ENCODE measurements at places on chromosomes 13 and 19.

GRCh38 chr19:14772995-14773394 lies 5.4 kb downstream of the ADGRE2 start:
- no peak for DNase-seq

GRCh38 chr19:1354970-1355567 lies 28.6 kb upstream of the NDUFS7 start:
- no peak for DNase-seq

DNA sequence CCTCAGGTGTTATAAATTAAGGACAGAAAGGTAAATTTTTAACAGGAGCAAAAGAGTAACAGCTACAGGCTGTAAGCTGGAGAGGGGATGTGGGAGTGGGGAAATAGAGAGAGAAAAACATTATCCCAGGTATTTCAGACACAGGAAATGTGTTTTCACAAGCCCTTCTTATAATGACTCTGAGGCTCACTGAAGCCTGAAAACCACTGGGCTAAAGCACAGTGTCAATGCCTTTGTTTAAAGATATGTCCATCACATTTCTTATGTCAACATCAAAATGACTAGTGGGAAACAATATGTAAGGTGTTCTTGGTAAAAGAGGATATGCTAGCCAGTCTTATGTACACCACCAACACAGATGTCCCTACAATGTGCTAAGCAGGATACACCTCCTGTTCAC lies 365.9 kb downstream of the FGF14 start:
- DNase-seq, result no peak

GRCh38 chr13:93800342-93800741 lies 573.7 kb downstream of the GPC6 start:
- DNase-seq, result no peak

GRCh38 chr13:44969551-44970484 lies 19.5 kb downstream of the NUFIP1 start:
- peak; percentile 31 for DNase-seq

DNA sequence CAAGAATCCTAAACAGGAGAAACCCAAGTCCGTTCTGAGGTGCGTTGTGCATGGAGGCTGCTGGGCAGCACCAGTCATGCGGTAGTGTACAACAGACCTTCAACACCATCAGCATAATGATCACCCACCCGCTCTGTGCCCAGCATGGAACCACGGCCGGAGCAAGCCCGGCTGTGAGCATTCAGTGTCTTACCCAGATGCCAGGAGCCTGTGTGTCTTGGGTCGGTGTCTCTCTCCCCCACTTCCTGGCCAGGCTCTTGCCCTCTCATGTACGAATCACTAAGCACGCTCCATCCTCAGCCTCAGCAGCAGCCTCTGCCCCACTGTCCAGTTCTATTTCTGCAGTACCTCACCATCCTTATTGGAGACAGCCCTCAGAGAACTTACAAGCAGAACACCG lies 231.6 kb upstream of the IRS2 start:
- no peak for DNase-seq

DNA sequence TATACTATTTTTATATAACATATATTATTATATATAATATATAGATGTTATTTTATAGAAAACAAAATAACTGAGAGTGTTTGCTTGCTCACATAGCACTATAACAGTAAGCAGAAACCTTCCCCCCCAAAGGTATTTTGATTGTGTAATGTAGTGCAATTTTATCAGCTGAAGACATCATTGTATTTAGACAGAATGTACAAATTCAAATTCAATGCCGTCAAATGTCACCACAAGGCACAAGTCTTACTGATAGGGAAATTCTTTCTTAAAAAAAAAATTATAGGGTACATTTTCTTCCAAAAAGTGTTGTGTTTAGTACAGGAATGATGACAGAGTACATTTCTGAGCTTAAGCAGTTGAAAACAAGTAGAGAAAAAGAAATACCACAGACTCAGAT lies 1147.1 kb upstream of the SPRY2 start:
- DNase-seq, result no peak

DNA sequence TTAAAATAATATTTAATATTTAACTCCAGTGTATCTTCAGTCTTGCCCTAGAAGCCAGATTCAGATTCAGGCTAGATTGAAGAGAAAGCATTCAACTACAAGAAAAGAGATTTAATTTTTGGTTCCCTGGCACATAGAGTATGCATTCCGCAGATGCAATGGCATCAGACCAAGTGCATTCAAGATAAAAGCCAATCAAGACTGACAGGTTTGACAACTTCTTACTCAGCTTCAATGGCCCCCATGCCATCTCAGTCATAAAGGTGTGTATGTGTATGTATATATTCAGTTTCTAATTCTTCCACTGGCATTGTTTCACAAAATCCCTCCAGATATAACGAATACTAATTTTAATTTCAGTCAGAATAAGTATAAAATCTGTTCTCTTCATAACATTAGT lies 650.8 kb upstream of the GPC6 start:
- no peak for DNase-seq

GRCh38 chr13:39599012-39599411 lies 4.0 kb downstream of the LHFPL6 start:
- no peak for DNase-seq

- no peak for DNase-seq
Observed at GRCh38 chr13:30819136-30819888, 84.0 kb downstream of the ALOX5AP start.

DNA sequence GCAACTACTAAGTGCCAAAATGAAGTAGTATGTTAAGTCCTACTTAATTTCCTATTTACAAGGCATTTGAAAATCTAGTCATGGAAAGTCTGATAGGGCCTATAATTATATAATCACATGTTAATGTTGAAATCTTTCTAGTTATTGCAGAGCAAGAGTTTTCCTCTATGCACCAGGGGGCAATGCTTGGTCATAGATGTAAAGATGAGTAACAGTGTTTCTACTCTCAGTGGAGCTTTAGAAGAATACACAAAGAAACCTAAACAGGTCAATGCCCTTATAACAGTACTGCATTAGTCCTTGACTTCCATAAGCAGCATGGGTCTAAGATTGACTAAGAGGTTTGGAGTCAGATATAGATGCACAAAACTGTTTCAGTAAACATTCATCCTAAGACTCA lies 218.7 kb downstream of the KCTD12 start:
- DNase-seq, result peak; percentile 24

DNA sequence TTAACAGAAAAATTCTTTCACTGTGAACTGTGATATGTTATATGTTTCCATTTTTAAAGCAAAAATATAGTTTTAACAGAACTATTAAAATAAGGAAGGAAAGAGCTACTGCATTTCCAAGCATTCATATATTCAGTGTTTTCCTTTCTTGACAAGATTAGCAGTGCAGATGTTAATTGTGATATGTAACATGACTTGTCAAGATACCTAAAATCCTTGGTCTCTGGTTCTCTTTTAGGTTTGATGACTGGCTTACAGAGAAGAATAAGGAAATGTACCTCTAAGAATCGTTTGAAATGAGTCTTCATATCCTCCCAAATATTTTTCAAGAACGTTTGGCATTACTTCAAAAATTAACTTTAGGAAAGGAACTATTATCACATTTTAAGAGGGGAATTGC lies 907.2 kb downstream of the PCDH9 start:
- no peak for DNase-seq

DNA sequence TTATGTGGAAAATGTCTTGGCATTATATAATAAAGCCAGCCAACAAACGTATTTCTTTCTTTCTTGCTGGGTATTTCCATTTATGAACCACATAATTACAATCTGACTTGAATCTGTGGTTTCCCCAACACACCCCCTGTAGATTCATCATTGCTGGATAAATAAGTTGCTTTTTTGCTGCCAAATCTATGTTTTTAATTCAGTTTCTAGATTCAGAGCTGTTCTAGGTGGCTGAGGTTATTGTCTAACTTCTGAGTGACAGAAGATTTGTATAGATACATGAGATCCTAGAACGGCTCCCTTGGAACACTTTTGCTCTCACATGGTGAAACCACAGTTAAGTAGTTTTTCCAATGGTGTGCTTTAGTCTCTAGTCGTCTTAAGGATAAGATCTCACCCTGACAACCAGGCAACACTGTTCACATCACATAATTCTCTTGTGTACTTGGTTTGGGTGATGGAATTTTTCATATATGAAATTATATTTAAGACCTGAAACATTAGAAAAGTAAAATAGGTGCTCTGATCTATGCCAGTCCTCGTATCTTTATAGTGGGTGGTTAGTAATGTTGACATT lies 239.1 kb downstream of the KLF12 start:
- peak; percentile 13 for DNase-seq

DNA sequence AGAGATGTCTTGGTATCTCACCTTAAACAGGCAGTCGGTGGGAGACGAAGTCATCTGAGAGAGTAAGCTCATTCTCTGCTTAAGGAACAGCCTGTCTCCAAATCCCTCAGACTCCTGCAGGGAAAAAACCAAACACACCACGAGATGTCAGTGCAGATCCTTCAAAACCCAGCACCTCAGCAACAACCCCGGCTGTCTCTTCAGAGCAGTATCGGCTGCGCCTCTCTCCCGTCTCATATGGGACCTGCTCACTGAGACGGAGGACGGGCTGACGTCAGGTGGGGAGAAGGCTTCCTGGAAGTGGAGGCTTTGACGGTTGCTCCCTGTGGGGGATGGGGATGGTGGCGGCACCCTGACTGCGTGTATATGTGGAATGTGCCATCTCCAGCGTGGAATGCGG lies 43.6 kb downstream of the ANKRD27 start:
- no peak for DNase-seq

DNA sequence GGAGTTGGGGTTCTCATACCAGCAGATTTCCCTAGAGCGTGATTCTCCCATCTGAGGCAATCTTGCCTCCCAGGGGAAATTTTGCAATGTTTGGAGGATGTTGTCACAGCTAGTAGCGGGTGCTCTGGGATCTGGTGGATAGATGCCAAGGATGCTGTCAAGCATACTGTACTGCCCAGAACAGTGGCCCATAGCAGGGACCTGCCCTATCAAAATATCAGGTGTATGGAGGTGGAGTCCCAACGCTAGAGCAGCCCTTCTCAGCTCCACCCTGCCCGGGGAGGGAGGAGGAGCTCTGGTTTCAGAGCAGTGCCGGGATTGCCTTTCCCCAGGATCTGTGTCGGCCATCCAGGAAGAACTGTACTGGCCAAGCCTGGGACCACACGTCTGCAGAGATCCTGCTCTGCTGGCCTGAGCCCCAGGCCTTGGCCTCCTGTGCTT lies 10.9 kb upstream of the QTRT1 start:
- no peak for DNase-seq

- no peak for DNase-seq
Observed at GRCh38 chr13:90032841-90033493, 1314.5 kb upstream of the MIR17HG start.

- no peak for DNase-seq
Observed at GRCh38 chr13:93409816-93410215, 183.2 kb downstream of the GPC6 start.

- no peak for DNase-seq
Observed at GRCh38 chr19:34475026-34475974, 6.3 kb upstream of the WTIP start.

GRCh38 chr19:49071860-49072547 lies 495 bp downstream of the KCNA7 start:
- DNase-seq, result no peak

- peak; percentile 72 for DNase-seq
Observed at GRCh38 chr19:48635263-48635965, 1.8 kb downstream of the DBP start.

- DNase-seq, result no peak
Observed at GRCh38 chr13:43448605-43449336, 338.0 kb downstream of the ENOX1 start.

DNA sequence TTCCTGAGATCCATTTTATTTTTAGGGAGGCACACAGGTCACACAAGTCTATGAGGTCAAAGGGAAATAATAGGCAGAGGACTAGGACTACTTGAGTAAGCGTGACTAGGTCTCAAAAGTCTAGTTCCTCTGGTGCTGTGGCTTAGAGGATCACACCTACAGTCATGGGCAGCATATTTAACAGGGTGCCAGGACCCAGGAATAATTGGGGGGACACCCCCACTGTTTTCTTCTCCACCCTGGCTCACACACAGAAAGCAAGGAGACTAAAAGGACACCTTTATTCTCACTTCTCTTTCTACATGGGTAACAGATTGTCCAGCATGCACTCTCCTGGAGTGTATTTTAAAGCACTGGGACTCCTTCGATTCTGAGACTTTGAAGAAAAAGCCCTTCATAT lies 26.2 kb downstream of the OXGR1 start:
- no peak for DNase-seq

DNA sequence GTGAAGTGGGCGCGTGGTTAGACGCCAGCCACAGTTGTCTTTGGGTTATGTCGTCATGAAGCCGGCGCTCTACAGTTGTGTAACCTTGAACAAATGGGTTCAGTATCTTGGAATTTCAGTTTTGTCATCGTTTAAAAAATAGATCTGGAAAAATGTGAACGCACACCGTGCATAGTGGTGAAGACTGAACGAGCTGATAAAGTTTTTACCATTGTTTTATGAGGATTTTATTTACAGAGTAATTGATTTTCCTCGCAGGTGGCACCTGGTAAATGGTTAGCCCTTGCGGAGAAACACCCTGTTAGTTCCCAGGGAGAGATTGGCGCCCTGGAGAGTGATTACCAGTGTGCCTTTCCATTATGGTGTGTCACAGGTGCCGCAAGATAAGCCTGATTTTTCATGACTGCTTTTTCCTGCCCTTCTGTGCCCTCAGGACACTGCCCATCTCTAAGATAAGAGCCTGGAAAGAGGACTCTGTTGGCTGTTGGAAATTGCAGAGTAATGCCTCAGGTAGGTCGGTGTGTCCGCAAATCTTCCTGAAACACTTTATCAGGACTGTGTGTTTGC lies 577 bp downstream of the ZNF181 start:
- peak; percentile 74 for DNase-seq

GRCh38 chr13:99406799-99407201 lies 94.5 kb upstream of the TM9SF2 start:
- no peak for DNase-seq

GRCh38 chr13:72255908-72256307 lies 388.9 kb upstream of the DACH1 start:
- no peak for DNase-seq

GRCh38 chr13:101709952-101710351 lies 257.5 kb downstream of the ITGBL1 start:
- no peak for DNase-seq

- DNase-seq, result peak; percentile 65
Observed at GRCh38 chr13:98570929-98571372, 6.0 kb downstream of the STK24 start.

- DNase-seq, result no peak
Observed at GRCh38 chr13:77699059-77699680, 1.7 kb downstream of the SLAIN1 start.

DNA sequence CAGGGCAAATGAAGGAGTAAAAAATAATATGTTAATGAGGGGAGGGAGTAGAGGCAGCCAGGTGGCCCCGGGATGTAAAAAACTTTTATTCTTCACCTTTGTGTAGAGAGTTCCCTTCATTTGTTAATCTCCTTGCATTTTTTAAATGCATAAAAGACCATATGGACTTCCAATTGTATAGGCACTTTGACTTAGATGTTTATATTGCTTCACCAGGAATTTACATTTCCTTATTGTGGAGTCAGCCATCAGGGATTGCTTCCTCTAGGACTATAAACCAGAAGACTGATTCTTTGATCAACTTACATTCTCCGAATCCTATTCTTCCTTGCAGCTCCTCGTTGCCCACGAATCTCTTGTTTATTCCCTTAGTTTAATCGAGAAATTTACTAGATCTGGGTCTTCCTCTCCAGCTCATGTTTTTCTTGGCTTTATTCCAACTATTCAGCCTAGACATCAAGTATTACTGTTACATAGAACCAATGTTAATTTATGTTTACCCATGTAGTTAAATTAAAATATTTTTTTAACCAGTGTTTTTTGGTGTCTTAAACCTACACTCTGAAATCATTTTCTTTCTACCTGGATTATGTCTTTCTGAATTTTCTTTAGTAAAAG lies 1187.0 kb upstream of the SLC10A2 start:
- no peak for DNase-seq

Measured in CD4-positive, alpha-beta T cell treated with Interleukin-17A for 1 hour (primary cell).